Esophagus muscularis mucosa (tissue), 4 donors: ENCODE measurements at places on chromosomes 12 and 14. TPM values are rescaled to one million over a fixed set of nuclear protein-coding genes. Genes with fewer than 3 reads are reported as not detected.

STXBP6 gene
- 47.3 TPM for total RNA-seq

IGF1 gene
- 15.4 TPM for total RNA-seq

SOAT2 gene
- total RNA-seq: not detected

PPP2R5E gene
- 30.4 TPM for total RNA-seq

ANO4 gene
- not detected for total RNA-seq

DDX51 gene
- total RNA-seq: 12.8 TPM

SIX6 gene
- total RNA-seq: not detected

NEK9 gene
- 52.3 TPM for total RNA-seq

CLIP1 gene
- total RNA-seq: 263 TPM

KRT85 gene
- total RNA-seq: not detected

SLC7A8 gene
- total RNA-seq: 19.5 TPM

GPR65 gene
- 2.5 TPM for total RNA-seq

OVCH1 gene
- total RNA-seq: 0.17 TPM
